ENCODE measurements at places on chromosomes 1 and 21. TPM values are rescaled to one million over a fixed set of nuclear protein-coding genes. Genes with fewer than 3 reads are reported as not detected.
A peak's percentile ranks its signal among the peaks of the same experiment; 100 is the strongest.

GRCh38 chr1:98143403-98143802, 222.6 kb upstream of the DPYD start:
- no peaks in the 10 kb centered on the region for H3K27me3 ChIP-seq
- H3K4me3 ChIP-seq: no peak overlapping the region
- H3K36me3 ChIP-seq: no peaks in the 10 kb centered on the region
- no peak overlapping the region for H3K27ac ChIP-seq

- no peak overlapping the region for H3K27ac ChIP-seq
- H3K27me3 ChIP-seq: peaks cover 47% of the 10 kb centered on the region
- H3K36me3 ChIP-seq: no peaks in the 10 kb centered on the region
Measured at GRCh38 chr1:207034208-207034607, 1.7 kb upstream of the C1orf116 start.

GRCh38 chr1:60281360-60281932, 207.9 kb upstream of the C1orf87 start:
- DNase-seq: peak; percentile 36
- no peak overlapping the region for H3K27ac ChIP-seq
- no peak overlapping the region for H3K4me3 ChIP-seq
- no peaks in the 10 kb centered on the region for H3K27me3 ChIP-seq
- peaks cover 11% of the 10 kb centered on the region for H3K4me1 ChIP-seq

GRCh38 chr1:4638345-4638729, 16.1 kb upstream of the AJAP1 start:
- no peak for DNase-seq
- no peaks in the 10 kb centered on the region for H3K36me3 ChIP-seq
- no peak overlapping the region for H3K27ac ChIP-seq
- H3K27me3 ChIP-seq: peaks cover 8% of the 10 kb centered on the region
- no peak overlapping the region for H3K4me3 ChIP-seq

- no peaks in the 10 kb centered on the region for H3K27me3 ChIP-seq
- H3K27ac ChIP-seq: no peak overlapping the region
- DNase-seq: no peak
Measured at GRCh38 chr1:6954591-6954990, 169.3 kb downstream of the CAMTA1 start.

- H3K4me3 ChIP-seq: no peak overlapping the region
- no peak overlapping the region for H3K27ac ChIP-seq
- H3K36me3 ChIP-seq: peaks cover 49% of the 10 kb centered on the region
- DNase-seq: no peak
- H3K4me1 ChIP-seq: peaks cover 26% of the 10 kb centered on the region
Measured at GRCh38 chr1:193434319-193434718, 247.9 kb upstream of the B3GALT2 start.

GRCh38 chr1:71587961-71588360, 507.1 kb upstream of the ZRANB2 start:
- H3K4me3 ChIP-seq: no peak overlapping the region
- DNase-seq: no peak
- no peak overlapping the region for H3K27ac ChIP-seq
- H3K27me3 ChIP-seq: no peaks in the 10 kb centered on the region
- no peaks in the 10 kb centered on the region for H3K4me1 ChIP-seq
- H3K36me3 ChIP-seq: no peaks in the 10 kb centered on the region

GRCh38 chr1:182392050-182393028, 749 bp upstream of the GLUL start:
- H3K4me1 ChIP-seq: peaks cover 47% of the 10 kb centered on the region
- peak overlapping the region; percentile 90 for H3K4me3 ChIP-seq
- peaks cover 23% of the 10 kb centered on the region for H3K27me3 ChIP-seq
- peak; percentile 17 for DNase-seq
- H3K36me3 ChIP-seq: peaks cover 35% of the 10 kb centered on the region
- peak overlapping the region; percentile 84 for H3K27ac ChIP-seq

SLAMF7 gene
- 13.4 TPM for total RNA-seq

TFF3 gene
- not detected for total RNA-seq

PKN2 gene
- 26.6 TPM for total RNA-seq

CCDC181 gene
- total RNA-seq: not detected

C1orf94 gene
- not detected for total RNA-seq

GJC2 gene
- 0.62 TPM for total RNA-seq

PLEKHA6 gene
- total RNA-seq: not detected

FMN2 gene
- not detected for total RNA-seq

OVAAL gene
- total RNA-seq: not detected

PRKCZ gene
- total RNA-seq: 5.6 TPM

DNAH14 gene
- 0.82 TPM for total RNA-seq

LCE6A gene
- not detected for total RNA-seq

CLIC6 gene
- total RNA-seq: not detected

Measured in activated CD4-positive, alpha-beta T cell treated with anti-CD3 and anti-CD28 coated beads, Interleukin-2, amount 10 ng/mL, durations not matched to agents 7 days and 5 days (primary cell).